Stimulated activated effector memory CD8-positive, alpha-beta T cell treated with anti-CD3 and anti-CD28 coated beads, Interleukin-12 subunit alpha, Interleukin-12 subunit beta, amount 100 ng/mL, for 72 hours (primary cell): ENCODE measurements at places on chromosomes 16 and 17.

DNA sequence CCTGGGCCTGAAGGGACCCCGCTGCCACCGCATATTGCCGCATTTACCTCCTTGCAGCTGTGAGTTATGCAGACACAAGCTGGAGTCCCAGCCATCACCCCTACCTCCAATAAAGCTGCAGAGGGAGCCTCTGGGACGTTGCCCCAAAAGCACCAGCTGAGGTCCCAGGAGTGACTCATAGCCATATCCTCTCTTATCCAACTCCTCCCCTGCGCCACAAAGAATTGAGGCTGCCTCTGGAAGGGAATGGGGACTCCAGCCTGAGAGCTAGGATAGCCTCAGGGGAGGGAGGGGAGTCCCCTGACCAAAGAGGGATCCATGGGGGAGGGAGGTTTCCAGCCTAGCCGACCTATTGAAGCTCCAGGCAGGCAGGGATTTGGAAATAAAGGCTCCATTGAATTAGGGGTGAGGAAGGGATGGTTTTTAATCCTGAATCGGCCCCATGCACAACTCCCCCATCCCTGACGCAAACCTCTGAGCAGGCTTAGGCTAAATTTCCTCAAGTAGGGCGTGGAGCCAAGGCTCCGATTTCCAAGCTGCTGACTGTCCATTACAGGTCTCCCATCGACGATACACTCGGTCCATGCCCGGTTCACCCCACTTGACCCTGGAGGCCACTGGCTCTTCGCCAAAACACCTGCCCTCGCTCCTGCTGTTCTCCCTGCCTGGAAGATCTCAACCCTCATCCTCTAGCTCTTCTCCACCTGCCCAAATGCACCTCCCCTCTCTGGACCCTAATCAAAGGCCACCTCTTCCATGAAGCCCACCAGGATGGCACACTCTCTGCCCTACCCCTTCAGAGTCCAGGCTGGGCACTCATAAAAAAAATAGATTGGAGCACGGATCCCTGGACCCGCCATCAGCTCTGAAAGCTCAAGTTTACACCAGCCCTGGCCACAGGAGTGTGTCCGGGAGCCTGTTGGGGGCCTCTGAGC, 27.5 kb downstream of the PIMREG start:
- no peak for DNase-seq

DNA sequence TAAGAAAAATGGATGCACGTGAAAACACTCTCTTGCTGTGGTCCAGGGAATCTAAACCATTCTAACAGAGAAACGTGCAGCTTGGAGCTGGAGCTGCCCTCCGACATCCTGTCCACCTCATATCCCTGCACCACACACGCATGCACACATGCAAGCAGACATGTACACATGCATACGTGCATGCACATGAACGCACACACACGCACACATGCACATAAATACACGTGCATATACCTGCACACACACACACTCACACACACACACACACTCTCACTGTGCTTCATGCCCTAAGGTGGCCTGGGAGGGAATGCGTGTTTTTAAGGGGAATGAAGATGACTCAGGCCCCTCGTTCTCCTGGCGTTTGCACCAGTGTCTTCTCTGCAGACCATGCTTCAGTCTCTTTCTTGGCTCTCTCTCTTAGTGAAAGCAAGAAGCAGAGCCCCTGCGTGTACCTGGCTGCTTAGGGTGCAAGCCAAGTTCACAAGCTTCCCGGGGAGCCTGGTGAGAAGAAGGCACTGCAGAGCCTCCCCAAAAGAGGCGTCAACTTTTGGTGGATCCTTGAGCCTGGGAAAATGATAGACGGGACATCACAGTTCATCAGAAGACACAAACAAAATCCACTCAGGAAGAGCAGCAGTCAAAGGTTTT, 72.8 kb downstream of the GOSR1 start:
- no peak for DNase-seq

GRCh38 chr16:69937465-69937951, 13.6 kb upstream of the CLEC18A start:
- DNase-seq = no peak

- no peak for DNase-seq
These were observed 19.6 kb downstream of the KIAA0513 start for GRCh38 chr16:85046931-85047866.

DNA sequence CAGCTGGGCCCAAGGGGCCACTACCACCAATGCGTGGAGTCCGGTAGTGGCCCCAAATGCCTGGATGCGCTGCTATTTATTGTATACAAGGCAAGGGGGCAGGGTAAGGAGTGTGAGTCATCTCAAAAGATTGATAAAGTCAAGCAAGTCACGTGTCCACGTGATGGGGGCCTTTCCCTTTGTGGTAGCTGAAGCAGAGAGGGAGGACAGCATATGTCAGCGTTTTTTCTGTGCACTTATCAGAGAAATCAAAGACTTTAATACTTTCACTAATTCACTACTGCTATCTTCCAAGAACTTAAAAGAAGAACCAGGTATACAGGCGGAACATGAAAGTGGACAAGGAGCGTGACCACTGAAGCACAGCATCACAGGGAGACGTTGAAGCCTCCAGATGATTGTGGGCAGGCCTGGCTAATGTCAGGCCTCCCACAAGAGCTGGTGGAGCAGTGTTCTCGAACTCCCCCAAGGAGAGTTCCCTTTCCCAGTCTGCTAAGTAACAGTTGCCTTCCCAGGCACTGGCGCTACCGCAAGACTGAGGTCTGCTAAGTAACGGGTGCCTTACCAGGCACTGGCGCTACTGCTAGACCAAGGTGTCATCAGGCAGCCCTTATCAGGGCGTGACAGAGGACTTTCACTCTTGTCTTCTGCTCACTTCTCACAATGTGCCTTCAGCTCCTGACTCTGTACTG, 10.8 kb upstream of the ASB16 start:
- no peak for DNase-seq

DNA sequence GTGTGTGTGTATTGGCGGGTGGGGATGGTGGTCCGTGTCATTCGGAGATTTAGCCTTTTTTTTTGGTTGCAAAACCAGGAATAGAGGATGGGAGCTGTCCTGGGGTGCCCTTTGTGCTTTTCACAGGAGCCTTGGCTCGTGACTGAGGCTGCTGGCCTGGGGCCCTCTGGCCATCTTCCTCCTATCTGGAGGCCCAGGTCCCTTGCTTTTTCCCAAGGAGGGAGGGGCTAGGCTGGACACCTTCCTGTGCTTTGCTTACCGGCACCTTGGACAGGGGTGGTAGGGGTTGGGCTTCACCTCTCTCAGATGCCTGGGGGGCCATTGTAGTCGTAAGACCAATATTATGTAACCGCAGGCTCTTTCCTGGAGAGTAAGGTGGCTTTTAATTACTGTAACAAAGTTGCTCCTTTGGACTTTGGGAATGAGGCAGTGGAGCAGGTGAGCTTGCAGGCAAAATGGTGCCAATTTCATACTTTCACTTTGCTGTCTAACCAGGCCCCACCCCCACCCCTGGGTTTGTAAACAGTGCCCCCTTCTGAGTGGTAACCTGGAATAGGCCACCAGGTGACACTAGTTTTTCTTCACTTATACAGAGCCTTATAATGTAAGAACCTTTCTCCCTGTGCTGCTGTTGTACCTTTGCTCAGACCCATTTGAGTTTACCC, 1.2 kb downstream of the DYNLL2 start:
- DNase-seq = no peak

- DNase-seq = peak; percentile 14
These were observed 87.4 kb upstream of the LHX1 start for GRCh38 chr17:36849871-36850348.

DNA sequence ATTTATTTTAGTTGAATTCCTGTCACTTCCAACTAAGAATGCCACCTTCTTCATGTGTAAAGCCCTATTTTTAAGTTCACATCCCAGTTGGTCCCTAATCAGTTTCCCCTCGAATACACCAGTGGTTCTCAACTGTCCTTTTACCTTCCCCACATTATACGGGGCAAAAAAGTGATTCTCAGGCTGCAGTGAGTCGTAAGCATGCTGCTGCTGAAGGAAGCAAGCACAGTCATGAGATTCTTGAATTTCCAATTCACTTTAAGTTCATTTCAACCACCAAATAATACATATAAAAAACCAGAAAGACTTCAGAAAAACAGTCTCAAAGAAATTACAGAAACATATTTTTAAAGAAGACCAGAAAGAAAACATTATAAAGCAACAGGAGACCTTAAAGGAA, 47.9 kb downstream of the UBE2G1 start:
- DNase-seq = no peak

GRCh38 chr16:52350031-52350642, 196.8 kb downstream of the TOX3 start:
- DNase-seq = no peak

GRCh38 chr16:17557949-17558348, 87.2 kb upstream of the XYLT1 start:
- DNase-seq = no peak

GRCh38 chr17:60169921-60170817, 20.4 kb downstream of the CA4 start:
- DNase-seq = no peak

- no peak for DNase-seq
These were observed 290 bp downstream of the TLCD1 start for GRCh38 chr17:28725660-28726225.

- DNase-seq = no peak
These were observed 160.1 kb downstream of the MAP2K4 start for GRCh38 chr17:12180644-12181261.

- DNase-seq = no peak
These were observed 27.8 kb downstream of the POLR3E start for GRCh38 chr16:22324787-22325597.

- no peak for DNase-seq
These were observed 795.1 kb upstream of the CDH8 start for GRCh38 chr16:62831235-62831850.

- DNase-seq = no peak
These were observed 39.2 kb downstream of the CEP112 start for GRCh38 chr17:66152756-66153155.

- DNase-seq = no peak
These were observed 804 bp downstream of the TGFB1I1 start for GRCh38 chr16:31472709-31473203.

DNA sequence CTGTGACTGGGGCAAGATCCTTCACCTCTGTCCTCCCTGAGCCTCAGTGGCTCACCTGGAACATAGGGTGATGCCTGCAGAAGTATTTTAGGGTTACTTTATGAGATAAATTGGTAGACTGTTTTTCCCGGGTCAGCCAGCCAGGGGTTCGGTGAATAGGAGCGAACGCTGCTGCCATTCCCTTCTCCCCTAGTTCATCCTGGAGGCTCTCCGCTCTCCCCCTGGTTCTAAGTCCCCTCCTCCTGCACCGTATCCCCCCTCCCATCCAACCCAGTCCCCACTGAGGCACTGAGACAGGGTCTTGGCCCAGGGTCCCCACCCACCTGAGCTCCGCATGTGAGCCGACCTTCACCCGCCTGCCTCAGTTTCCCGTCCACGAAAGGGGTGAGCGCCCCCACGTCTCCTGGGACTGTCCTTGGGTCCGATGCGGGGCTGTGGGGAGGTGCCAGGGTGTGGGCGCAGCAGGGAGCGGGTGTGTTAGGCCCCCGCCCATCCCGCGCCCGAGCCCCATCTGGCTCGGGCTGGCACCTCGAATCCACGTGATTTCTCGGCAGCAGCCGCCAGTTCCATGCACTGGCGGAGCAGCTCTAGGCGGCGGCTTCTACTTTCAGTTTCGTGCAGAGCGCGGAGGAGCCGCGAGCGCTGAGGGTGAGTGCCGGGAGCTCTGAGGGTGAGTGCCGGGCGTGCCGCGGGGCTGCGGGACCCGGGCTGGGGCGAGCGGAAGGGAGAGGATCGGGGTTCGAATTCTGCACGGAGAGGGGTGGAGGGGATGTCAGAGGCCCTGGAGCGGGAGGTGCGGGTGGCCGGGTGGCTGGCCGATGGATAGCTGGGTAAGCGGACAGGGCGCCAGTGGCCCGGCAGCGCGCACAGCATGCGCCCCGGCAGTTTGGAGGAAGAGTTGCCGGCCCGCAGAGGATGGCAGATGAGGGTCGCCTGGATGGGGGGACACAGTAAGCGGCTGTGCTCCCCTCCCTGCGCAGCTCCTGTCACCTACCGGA, at the start of gene NLRC5:
NLRC5 (plus strand) TSS at position 610 of the 998 bp plus-strand sequence. CDS start 31,156 bp downstream, outside the sequence.
- DNase-seq = peak; percentile 95

GRCh38 chr17:29958947-29959657, 17.7 kb downstream of the EFCAB5 start:
- DNase-seq = no peak

- DNase-seq = peak; percentile 32
These were observed 23.7 kb downstream of the LASP1 start for GRCh38 chr17:38893607-38894006.

DNA sequence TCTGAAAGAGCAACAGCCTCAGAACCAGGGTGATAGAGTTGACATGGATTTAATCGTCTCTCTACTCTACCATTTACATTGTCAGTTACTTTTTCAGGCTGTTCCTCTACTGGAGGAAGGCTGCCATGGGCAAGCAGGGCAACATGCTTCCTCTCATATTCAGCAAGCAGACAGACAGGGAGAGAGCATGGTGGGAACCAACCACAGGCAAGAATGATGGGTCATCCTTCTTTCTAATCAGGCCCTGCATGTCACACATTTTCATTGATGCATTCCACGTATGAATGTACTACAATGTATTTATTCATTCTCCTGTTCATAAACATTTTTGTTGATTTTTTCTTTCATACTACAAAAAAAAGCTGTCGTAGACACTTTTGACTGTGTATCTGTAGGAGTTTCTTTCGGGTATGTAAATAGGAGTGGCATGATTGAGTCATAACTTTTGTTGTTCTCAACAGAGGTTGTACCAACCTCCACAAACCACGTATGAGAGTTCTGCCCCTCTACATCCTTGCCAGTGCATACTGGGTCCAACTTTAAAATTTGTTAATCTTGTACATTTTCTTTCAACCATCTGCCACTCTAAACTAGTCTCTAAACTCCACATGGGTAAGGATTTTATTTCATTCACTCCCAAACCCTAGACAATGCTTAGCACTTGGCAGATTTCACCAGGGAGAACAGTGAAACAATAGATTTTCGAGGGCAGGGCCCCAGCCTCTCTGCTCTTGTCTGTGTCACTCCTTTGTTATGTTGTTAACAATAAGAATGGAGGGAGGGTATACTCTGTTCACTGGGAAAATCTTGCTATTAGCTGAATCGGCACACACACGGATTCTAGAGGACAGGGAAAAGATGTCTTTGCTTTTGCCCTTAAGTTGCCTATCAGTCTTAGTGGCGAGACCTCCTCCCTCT, 58.7 kb downstream of the CMC2 start:
- no peak for DNase-seq

- no peak for DNase-seq
These were observed 12.4 kb downstream of the NMT1 start for GRCh38 chr17:45073414-45074070.

DNA sequence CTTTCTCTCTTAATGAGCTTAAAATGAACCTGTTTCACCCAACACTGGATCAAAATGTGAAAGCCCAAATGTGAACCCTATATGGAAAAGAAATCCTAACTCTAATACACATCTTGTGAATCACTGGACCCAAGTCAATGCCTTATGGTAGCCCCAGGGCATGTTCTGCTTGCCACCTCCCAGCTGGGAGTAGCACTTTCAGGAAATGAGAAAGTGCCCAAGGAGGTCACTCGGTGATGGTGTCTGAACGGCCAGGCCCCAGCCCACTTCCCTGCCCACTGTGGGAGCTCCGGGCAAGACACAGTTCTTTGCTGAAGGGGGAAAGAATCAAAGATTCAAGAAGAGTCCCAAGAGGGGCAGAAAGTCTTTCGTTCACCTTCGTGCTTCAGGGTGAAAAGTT, 46.1 kb downstream of the GTF3C1 start:
- DNase-seq = no peak
